ENCODE measurements at places on chromosomes 5 and 9. TPM values are rescaled to one million over a fixed set of nuclear protein-coding genes. Genes with fewer than 3 reads are reported as not detected.

DNA sequence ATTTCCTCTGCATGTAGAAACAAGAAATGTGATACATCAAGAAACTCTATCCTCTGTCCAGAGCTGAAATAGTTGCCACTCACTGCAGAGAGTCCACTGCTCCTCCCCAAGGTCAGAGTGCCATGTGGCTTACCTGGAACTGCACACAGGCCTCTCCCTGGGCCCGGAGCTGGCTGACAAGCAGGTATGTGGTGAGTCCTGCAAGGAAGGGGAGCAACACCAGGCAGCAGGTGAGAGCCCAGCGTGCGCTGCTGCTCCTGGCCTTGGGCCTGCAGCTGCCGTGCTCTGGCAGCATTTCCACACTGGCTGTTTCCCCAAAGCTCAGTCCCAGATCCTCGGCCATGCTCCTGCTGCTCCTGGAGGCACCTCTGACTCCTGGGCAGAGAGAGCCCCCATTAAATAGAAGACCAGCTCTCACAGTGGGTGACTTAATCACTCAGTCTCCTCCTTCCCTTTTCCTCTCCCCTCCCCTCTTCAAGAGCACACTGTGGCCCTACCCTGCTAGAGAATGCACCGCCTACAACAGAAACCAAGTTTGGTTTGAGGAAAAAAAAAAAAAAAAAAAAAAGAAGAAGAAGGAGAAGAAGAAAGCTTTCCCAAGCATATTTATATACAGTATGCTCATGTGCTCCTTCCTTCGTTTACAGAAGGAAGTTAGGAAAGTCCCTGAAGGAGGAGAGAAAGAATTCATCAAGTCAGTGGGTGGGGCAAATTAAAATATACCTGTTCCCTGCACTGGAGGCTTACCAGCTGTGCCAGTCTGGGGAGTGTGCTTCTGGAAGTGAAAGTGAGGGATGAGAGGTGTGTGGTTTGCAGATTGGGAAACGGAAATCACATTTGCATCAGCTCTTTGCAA is at the start of gene TNFSF15:
TSS of gene TNFSF15 (minus strand) at position 370 of the 856 bp plus-strand sequence. CDS start at position 343, 27 bp downstream.
- peaks cover 10% of the 10 kb centered on the region for H3K4me1 ChIP-seq
- no peak within 1 kb of the TSS for H3K27ac ChIP-seq
- no peaks in the 10 kb centered on the region for H3K27me3 ChIP-seq
- DNase-seq: peak; percentile 15
- H3K4me3 ChIP-seq: no peak within 1 kb of the TSS

- no peaks in the 10 kb centered on the region for H3K36me3 ChIP-seq
- H3K4me3 ChIP-seq: no peak overlapping the region
- no peak overlapping the region for H3K27ac ChIP-seq
- DNase-seq: no peak
- no peaks in the 10 kb centered on the region for H3K27me3 ChIP-seq
- H3K4me1 ChIP-seq: no peaks in the 10 kb centered on the region
Measured at GRCh38 chr5:160555581-160555970, 133.9 kb downstream of the PTTG1 start.

- DNase-seq: no peak
- H3K27me3 ChIP-seq: no peaks in the 10 kb centered on the region
- H3K36me3 ChIP-seq: no peaks in the 10 kb centered on the region
- H3K27ac ChIP-seq: no peak overlapping the region
Measured at GRCh38 chr9:135588371-135588770, 26.8 kb downstream of the PAEP start.

- no peak overlapping the region for H3K4me3 ChIP-seq
- H3K27ac ChIP-seq: peak overlapping the region; percentile 64
- no peaks in the 10 kb centered on the region for H3K27me3 ChIP-seq
- H3K4me1 ChIP-seq: peaks cover 25% of the 10 kb centered on the region
- peaks cover 2% of the 10 kb centered on the region for H3K36me3 ChIP-seq
- DNase-seq: no peak
Measured at GRCh38 chr5:93574491-93575305, 6.3 kb downstream of the NR2F1-AS1 start.

DNA sequence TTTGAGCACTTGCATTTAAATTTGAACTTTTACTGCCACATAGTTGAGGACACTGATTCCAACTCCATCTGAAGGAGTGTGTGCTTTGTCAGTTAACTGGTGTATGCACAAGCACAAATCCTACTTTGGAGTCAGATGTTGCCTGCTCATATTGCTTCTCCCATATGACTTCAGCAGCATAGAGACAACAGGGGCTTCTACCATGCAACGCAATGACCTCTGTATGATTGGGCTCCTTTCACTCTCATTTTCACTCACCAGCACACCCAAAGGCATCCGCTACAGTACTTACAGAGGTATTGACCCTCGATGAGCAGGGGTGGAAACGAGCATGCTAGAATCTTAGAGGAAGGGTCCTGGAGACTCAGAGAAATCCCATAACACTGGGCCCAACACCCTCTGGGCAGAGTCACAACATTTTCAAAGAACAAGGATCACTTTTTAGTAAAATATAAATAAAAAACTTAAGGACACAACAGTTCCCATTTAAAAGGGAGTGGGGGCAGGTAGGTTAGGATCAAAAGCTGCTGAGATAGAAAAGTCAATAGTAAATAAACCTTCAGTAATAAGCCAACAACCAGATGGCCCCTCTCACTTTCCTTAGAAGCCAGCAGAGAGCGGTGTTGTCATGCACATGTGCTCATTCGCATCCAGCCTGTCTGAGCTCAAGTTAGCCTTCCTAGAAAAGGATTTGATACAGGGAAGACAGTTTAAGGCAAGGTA is 203.8 kb downstream of the SNCAIP start:
- H3K4me3 ChIP-seq: no peak overlapping the region
- H3K27ac ChIP-seq: no peak overlapping the region
- no peaks in the 10 kb centered on the region for H3K27me3 ChIP-seq
- DNase-seq: peak; percentile 89
- no peaks in the 10 kb centered on the region for H3K4me1 ChIP-seq
- H3K36me3 ChIP-seq: no peaks in the 10 kb centered on the region

- no peaks in the 10 kb centered on the region for H3K36me3 ChIP-seq
- H3K4me3 ChIP-seq: no peak overlapping the region
- peak; percentile 17 for DNase-seq
- H3K27ac ChIP-seq: no peak overlapping the region
- H3K27me3 ChIP-seq: no peaks in the 10 kb centered on the region
Measured at GRCh38 chr5:120254385-120254784, 209.7 kb upstream of the PRR16 start.

DNA sequence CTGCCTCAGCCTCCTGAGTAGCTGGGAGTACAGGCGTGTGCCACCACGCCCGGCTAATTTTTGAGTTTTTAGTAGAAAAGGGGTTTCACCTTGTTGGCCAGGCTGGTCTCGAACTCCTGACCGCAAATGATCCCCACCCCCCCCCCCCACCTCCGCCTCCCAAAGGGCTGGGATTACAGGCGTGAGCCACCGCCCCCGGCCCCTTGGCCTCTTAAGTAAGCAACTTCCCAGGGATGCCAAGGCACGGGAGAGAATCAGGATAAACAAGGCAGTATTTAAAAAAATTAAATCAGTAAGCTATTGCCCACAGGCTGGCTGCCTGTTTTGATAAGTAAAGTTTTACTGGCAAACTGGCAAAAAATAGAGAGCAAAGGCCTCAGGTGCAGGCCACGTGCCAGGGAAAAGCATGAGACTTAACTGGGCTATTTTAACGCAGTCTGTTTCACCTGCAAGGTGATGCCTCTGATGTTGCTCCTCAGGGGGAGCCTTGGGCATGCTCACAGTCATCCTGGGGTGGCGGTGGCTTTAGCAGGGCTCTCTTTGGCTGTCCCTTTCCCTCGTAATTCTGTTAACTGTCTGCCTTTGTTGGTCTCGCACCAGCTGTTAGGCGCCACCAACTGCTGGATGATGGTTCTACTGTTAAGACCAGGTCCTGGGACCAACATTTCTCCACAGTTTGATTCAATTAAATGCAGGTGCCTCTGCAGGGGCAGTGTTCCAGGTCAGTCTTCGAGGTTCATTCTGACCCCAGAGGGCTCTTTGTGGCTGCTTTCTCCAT is 19.4 kb upstream of the RNF130 start:
- H3K27ac ChIP-seq: no peak overlapping the region
- peak; percentile 36 for DNase-seq
- no peaks in the 10 kb centered on the region for H3K4me1 ChIP-seq
- no peaks in the 10 kb centered on the region for H3K36me3 ChIP-seq
- no peaks in the 10 kb centered on the region for H3K27me3 ChIP-seq

DNA sequence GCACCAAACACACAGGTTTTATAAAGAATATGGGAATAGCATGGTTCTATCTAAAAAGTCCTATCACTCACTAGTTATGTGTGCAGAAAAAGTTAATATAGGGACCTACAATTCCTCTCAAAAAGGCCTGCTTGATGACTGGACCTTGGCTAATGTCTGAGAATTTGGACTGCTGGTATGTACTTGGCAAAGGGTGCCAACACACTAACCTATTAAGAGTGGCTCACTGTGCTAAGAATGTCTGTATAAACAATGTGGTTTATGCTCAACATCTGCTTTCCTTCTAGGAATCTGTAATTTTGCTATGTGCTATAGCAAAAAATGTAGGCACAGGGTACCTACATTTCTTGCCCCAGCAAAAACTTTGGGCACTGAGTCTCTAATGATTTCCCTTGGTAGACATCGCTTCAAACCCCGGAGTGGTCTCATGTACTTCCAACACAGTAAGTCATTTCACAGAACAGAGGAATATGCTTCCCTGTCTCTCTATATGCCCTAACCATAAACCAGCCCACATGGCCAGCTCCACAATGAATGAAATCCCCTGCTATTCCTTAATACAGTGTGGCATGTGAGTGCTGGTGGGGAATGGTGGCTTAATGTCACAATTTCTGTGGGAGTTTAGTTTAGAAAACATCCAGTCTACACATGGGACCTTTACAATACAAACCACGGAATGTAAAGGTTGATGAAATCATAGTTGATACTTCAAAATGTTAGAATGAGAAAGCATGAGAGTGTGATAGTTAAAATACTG is 101.7 kb downstream of the UBAP2 start:
- peak overlapping the region; percentile 1 for H3K27ac ChIP-seq
- H3K4me1 ChIP-seq: peaks cover 29% of the 10 kb centered on the region
- peak; percentile 96 for DNase-seq
- H3K36me3 ChIP-seq: no peaks in the 10 kb centered on the region
- no peaks in the 10 kb centered on the region for H3K27me3 ChIP-seq
- no peak overlapping the region for H3K4me3 ChIP-seq

DNA sequence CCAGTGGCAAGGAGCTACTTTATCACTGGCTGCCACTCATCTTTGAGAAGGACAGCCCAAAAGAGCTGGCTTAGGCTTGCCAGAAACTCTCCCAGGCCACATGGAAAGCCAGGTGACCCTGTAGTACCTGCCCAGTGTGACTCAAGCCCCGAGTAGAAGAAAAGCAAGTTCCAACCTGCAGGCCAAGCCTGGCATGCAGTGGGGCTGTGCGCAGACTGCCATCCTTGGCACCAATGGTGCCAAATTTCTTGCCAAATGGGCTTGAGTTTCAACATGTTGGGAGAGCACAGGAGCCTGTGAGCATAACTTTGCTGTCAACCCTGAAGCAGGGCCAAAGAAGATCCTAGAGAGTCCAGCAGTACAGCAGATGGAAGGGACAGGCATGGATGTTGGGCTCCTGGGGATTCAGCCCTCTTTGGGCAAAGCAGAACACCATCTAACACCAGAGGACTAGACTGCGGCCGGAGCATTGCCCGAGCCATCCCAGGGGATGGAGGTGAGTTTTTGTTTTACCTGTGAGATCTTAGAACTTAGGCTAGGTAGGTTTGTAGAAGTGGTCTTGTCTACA is 27.3 kb upstream of the SHB start:
- no peak overlapping the region for H3K4me3 ChIP-seq
- no peak overlapping the region for H3K27ac ChIP-seq
- no peaks in the 10 kb centered on the region for H3K27me3 ChIP-seq

- no peaks in the 10 kb centered on the region for H3K27me3 ChIP-seq
- H3K36me3 ChIP-seq: no peaks in the 10 kb centered on the region
- no peak overlapping the region for H3K4me3 ChIP-seq
- no peak overlapping the region for H3K27ac ChIP-seq
- H3K4me1 ChIP-seq: no peaks in the 10 kb centered on the region
- no peak for DNase-seq
Measured at GRCh38 chr9:37107701-37108100, 12.7 kb upstream of the ZCCHC7 start.

DNA sequence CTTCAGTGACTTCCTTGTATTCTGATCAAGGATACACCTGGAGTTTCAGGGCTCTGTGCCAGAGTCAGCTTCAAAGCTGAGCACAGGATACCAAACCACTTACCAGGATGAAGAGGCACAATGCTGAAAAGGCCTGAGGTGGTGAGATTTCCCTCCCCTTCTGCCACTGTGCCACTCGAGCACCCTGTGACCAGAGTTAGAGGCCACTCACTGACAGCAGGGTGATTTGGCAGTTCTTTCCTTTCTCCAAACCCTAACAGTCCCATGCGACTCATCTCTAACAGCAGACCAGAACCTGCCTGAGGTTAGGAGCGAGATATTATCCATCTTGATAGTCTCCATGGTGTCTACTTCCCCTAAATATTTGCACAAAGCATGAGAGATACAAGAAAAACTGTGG is 1.8 kb downstream of the PLGRKT start:
- no peak overlapping the region for H3K27ac ChIP-seq
- H3K27me3 ChIP-seq: no peaks in the 10 kb centered on the region
- no peak for DNase-seq
- no peaks in the 10 kb centered on the region for H3K36me3 ChIP-seq

DNA sequence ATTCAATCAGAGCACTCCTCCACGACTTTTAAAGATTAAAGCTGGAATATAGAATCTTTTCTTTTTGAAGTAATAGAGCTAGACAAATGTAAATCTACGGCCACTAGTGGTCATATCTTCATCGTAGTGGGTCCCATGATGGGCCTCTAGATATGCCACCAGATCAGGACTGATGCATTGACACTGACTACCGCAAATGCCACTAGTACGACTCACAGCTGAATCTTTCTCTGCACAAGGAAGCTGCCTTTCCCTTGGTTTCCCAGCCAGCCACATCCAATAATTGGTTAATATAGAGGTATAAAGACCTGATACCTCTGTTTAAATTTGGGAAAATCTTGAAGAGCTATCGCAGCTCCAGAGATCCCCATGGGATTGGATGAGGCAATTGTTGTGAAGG is 37.8 kb upstream of the ADRB2 start:
- no peaks in the 10 kb centered on the region for H3K36me3 ChIP-seq
- H3K27me3 ChIP-seq: no peaks in the 10 kb centered on the region
- no peak overlapping the region for H3K4me3 ChIP-seq
- H3K27ac ChIP-seq: no peak overlapping the region
- H3K4me1 ChIP-seq: no peaks in the 10 kb centered on the region

Gene EIF4E1B
- not detected for total RNA-seq
